ENCODE measurements at places on chromosomes 3 and 15. TPM values are rescaled to one million over a fixed set of nuclear protein-coding genes. Genes with fewer than 3 reads are reported as not detected.

Gene REC114
- not detected for polyA plus RNA-seq

Gene GOLGA8N
- 6.3 TPM for polyA plus RNA-seq

DNA sequence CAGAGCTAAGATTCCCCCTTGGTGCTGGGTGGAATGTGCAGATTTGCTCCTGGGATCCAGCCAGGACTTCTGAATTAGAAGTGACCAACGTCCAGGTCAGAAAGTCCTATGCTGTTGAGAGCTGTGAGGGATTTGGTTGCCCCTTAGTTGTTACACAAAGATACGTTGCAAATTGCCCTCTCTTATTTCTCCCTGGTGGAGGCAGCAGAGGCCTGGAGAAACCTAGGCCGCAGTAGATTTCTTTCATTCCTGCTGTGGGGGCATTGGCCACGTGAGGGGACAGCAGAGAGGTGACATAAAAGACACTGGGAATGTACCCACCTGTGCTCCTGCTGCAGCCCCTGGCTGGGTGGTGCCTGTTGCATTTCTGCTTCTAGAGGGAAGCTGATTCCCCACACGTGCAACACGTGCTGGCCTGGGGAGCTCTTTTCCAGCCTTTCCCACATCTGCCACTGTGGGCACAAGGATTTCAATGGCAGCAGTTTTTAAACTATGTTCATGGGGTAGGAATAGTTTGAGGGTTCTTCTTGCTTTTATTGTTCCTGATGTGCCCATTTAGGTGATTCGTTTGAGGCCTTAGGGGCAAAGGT, 65.7 kb downstream of the SYNM start:
- no peak for DNase-seq
- no peaks in the 10 kb centered on the region for H3K27me3 ChIP-seq
- no peak overlapping the region for H3K4me3 ChIP-seq
- no peak overlapping the region for H3K27ac ChIP-seq
- peaks cover 12% of the 10 kb centered on the region for H3K36me3 ChIP-seq

GRCh38 chr3:158660711-158661110, 11.7 kb downstream of the LXN start:
- H3K4me1 ChIP-seq: no peaks in the 10 kb centered on the region
- H3K4me3 ChIP-seq: no peak overlapping the region
- H3K27ac ChIP-seq: no peak overlapping the region
- no peak for DNase-seq
- peaks cover 2% of the 10 kb centered on the region for H3K36me3 ChIP-seq

- no peak overlapping the region for H3K27ac ChIP-seq
- no peaks in the 10 kb centered on the region for H3K36me3 ChIP-seq
- H3K4me1 ChIP-seq: no peaks in the 10 kb centered on the region
- DNase-seq: no peak
These were observed 279.8 kb upstream of the SEMA6D start for GRCh38 chr15:47437491-47437890.

Measured in kidney (tissue), 22 donors.